Activated T-cell treated with anti-CD3 and anti-CD28 coated beads, Interleukin-2, amount 50 U/mL, for 48 hours (primary cell): ENCODE measurements at places on chromosomes 2 and 18.

- DNase-seq, result no peak
Observed at GRCh38 chr2:224120986-224121385, 81.9 kb upstream of the SERPINE2 start.

DNA sequence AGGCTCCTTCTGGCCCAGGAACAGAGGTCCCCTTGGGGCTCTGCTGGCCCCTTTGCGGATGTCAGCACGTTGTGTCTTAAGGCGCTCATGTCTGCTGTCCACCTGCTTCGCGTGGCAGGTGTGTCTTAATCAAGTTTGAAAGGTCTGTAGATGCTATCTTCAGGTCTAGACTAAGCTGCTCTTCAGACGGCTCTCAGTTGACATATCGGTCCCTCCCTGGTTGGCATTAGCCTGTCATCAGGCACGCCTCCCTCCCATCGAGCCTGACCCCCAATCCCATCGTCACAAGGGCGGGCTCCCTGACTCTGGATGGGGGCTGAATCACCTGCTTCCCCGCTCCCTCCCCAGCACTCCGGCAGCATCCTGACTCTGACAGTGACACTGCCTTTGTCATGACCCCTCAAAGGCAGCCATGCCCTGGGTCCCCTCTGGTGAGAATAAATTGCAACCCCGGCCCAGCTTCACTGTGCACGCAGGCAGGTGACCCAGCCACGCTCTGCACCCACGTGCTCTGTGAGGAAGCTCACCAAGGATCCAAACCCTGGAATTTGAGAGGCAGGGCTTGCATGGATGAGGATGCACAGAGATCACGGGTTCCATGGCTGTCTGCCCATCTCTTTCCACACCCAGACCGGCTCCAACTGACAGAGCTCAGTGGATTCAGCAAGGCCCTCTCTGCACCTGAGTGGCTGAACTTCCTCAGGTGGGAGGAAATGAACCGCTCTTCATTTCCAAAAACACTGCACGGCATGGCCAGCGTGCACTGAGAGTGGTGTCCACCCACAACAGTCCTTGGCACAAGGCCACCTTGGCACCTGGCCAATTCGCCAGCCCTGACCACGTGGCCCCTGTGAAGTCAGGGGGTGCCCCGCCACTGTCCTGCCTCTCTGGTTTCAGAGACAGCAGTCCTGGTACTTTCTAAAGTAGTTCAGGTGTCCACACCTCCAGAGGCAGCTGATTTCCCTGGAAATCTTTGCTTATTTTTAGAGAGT is 110.2 kb upstream of the GPC1 start:
- DNase-seq, result no peak

GRCh38 chr2:179422037-179422643 is 157.5 kb upstream of the SESTD1 start:
- DNase-seq, result peak; percentile 60

DNA sequence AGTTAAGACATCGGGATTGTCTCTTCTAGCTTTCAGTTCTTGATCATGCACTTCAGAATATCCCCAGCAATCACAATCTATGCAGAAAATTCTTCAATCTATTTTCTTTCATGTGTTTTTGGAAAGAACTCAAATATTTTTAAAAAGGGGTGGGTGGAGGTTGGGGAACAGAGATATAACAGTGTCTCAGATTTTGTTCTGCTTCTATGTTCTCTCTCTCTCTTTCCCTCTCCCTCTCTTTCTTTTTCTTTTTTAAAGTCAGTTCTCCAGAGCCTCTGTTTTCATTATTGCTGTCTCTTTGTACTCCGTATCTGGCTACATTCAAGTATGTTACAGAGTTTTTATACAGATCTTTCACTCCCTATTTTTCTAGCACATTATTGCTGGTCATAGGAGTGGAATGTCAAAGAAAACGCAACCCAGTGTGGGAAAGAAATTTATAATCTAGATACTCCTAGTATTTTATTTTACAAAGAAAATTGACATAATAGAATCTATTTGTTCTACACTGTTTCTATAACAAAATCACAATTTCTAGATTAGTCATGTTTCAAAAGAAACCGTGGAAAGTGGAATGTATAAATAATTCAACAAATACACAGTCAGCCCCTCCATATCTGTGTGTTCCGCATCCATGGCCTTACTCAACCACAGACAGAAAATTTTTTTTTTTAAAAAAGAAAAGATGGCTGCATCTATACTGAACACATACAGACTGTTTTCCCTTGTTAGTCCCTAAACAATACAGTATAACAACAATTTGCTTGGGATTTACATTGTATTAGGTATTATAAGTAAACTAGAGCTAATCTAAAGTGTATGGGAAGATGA is 11.2 kb upstream of the NEMP2 start:
- no peak for DNase-seq

DNA sequence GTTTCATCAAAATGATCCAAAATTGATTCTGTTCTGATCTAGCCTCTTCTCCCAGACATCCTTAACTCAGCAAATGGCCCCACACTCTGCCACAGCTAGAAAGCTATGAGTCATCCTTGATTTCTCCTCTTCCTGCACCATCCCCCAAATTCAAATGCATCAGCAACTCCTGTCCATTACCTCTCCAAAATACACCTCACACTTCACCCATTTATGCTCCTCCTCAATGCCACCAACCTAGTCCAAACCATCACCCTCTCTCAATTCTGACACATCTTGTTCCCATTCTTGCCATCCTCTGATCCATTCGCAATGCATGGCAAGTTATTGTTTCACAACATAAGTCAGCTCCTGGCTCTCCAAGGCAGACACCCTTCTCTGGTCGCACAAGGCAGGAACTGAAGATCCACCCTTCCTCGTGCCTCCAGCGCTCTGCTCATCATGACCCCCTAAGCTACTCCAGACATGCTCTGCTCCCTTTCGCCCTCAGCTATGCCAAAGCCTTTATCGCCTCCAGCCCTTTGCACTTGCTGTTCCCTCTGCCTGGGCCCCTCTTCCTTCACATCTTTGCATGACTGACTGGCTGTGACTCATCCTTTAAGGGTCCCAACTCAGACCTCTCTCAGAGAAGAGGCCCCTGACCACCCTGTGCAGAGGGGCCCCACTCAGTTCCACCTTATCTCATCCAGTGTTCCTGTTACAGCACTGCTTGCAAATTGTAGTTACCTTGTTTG is 83.6 kb downstream of the MREG start:
- DNase-seq, result no peak

GRCh38 chr2:230306474-230306873 is 20.5 kb upstream of the SP140L start:
- DNase-seq, result no peak

DNA sequence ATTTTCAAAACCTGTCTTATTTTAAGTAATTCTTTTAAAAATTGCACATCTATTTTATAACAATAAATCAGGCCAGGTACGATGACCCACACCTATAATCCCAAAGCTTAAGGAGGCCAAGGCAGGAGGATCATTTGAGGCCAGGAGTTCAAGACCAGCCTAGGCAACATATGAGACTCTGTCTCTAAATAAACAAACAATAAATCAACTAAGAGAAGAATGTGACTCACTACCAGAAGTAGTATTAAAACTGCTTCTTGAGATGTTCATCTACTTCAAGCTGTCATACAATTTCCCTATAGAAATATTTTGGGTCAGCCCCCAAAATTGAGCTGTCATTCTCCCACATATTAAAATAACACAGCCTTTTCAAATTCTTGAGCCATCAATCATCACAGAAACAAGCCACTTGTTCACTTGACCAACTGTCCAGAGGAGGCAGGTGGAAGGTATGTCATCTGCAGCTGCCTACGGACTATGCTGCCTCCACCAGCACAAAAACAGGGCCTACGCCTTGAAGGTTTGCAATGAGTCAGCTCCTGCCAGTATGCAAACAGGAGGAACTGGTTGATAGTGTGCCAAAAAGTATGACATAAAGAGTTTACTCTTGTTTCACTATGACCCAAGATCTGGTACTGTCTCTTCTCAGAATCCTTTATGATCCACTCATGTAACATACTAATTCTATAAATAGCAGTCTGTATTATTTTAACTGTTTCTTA is 33.6 kb downstream of the KIDINS220 start:
- peak; percentile 72 for DNase-seq

GRCh38 chr2:86224645-86225355 is 25.5 kb downstream of the MRPL35 start:
- DNase-seq, result no peak

DNA sequence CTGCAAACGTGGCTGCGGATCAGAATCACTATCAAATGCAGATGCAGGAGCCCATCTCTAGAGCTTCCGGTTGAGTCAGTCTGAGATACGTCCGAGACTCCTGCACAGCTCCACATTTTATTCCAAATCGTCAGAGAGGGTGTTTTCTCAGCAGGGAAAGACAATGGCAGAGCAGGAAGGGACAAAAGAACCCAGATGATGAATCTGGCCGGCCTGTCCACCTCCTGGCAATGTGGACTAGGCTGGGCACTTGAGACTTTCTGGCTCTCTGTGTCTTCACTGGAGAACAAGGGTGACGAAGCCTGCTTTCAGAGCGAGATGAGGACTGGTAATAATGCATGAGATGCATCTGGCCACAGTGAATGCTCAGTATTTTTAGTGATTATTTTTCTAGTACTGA is 255.9 kb upstream of the MYT1L start:
- no peak for DNase-seq
